Foreskin fibroblast (primary cell): ENCODE measurements at places on chromosomes 12 and 14.

GRCh38 chr12:115294453-115295133 lies 610.6 kb upstream of the TBX3 start:
- DNase-seq = no peak

GRCh38 chr12:53807322-53807860 lies 55.6 kb upstream of the CISTR start:
- no peak for DNase-seq

DNA sequence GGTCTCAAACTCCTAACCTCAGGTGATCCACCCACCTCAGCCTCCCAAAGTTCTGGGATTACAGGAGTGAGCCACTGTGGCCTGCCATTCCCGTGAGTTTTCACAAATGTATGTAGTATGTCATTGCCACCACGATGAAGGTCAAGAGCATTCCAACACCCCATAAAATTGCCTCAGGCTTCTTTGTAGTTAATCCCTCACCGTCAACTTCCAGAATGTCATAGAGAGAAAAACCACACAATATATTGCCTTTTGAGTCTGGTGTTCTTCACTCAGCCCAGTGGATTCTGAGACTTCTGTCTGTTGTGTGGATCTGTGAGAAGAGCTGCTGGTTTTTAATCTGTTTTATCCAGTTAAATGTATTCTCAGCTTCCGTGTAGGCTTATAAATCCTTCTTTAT lies 12.6 kb upstream of the CFAP251 start:
- no peak for DNase-seq

GRCh38 chr12:130157998-130158753 lies 4.1 kb upstream of the FZD10 start:
- no peak for DNase-seq

- DNase-seq = no peak
Observed at GRCh38 chr14:74654931-74655330, 42.9 kb upstream of the LTBP2 start.

DNA sequence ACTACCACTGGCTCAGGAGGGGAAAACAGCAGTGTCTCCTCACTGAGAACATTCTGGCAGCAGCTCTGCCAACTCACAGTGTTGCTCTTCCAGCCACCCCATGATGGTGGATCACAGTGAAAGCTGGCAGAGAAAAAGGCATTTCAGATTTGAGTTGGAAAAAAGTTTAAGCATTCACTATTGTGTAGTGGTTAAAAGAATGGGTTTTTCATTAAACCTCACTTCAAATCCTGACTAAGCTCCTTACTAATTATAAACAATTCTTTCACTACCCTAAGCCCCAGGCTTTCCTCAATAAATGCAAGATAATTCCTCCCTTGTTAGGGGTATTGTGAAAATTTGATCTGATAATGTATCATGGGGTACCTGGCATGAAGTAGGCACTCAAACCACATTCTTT lies 518.1 kb downstream of the SNAPC1 start:
- DNase-seq = no peak

- no peak for DNase-seq
Observed at GRCh38 chr14:25843481-25844470, 754.1 kb downstream of the NOVA1 start.

- no peak for DNase-seq
Observed at GRCh38 chr12:106984588-106985137, 2.3 kb downstream of the MTERF2 start.

GRCh38 chr12:1660304-1661187 lies 30.3 kb upstream of the ADIPOR2 start:
- peak; percentile 24 for DNase-seq

GRCh38 chr12:67877727-67878126 lies 111.5 kb upstream of the IFNG-AS1 start:
- no peak for DNase-seq

DNA sequence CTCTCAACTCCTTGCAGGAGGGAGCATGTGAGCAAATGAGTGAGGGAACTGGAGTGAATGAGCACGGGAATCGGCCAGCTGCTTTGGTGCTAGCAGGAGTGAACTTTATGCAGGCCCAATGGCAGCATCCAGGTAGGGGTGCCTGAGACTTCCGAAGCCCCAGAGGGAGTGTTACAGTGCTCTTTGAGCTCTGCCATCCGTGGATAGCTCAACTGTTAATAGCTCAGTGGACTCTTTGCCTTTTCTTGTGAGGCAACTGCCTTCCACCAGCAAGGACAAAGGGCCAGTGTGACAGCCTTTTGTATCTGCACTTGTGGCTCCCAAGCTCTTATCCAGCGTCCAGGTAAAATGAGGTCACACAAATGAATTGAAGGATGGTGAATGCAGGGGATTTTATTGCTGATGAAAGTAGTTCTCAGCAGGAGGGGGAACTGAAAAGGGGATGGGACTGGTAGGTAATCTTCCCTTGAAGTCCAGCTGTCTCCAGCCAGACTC lies 12.9 kb downstream of the CREBL2 start:
- DNase-seq = no peak

DNA sequence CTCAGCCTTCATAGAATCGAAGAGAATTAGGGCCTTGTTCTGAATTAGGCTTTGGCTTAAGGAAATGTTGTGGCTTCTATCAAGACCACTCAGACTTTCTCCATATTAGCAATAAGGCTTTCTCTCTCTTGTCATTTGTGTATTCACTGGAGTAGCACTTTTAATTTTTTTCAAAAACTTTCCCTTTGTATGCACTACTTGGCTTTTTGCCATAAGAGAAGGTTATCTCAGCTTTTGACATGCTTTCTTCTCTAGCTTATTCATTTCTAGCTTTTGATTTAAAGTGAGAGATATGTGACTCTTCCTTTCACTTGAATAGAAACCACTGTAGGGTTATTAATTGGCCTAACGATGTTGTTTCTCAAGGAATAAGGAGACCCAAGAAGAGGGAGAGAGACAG lies 244.2 kb downstream of the GPHN start:
- DNase-seq = no peak

DNA sequence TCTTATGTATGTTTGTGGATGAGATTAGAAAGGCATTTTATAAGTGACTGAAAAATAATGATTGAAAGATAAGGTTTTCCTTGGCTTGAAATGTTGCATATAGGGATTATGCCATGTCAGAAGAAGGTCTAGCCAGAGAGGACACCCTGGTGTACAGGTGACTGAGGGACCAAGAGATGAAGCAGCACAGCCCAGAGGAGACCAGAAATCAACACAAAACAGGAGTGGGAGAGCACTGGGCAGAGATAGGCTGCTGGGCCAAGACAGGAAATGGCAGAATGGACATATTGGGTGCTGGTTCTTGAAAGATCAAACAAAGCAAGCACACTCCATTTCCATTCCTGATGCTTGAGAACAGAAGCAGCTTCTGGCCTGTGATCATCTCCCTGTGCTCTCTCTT lies 24.4 kb upstream of the FRMD6 start:
- no peak for DNase-seq

DNA sequence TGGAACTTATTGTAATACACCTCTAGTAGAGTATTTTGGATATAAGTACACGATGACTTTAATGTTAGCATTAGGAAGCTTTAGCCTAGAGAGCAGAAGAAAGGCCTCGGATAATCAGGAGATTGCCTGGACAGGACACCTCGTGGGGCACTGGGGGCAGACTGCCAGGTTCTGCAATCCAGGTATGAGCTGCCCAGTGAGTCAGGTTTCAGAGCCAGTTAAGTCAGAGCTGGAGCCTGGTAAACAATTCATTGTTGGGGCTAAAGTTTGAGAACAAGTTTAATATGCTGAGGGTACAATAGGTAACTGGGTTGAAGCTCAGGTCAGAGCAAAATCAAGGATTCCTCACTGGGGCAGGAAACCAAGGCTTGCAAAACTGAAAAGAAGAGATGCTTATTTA lies 107.4 kb downstream of the RERGL start:
- no peak for DNase-seq

- no peak for DNase-seq
Observed at GRCh38 chr14:44989497-44990440, 27.8 kb downstream of the TOGARAM1 start.

DNA sequence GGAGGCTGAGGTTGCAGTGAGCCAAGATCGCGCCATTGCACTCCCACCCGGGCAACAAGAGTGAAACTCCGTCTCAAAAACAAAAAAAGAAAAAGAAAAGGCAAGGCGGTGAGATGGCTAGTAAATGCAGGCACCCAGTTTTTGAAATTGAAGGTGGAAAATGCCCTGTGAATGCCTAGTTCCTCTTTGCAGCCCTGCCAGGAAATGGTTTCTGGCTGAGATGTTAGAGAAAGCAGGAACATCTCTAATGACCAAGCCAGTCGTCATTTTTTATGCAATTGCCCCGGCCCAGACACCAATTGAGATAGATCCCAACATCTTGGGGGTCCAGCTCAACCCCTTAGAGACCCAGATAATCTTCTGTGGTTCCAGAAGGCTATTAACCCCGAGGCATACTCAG lies 17.0 kb downstream of the SLC8A3 start:
- DNase-seq = no peak

DNA sequence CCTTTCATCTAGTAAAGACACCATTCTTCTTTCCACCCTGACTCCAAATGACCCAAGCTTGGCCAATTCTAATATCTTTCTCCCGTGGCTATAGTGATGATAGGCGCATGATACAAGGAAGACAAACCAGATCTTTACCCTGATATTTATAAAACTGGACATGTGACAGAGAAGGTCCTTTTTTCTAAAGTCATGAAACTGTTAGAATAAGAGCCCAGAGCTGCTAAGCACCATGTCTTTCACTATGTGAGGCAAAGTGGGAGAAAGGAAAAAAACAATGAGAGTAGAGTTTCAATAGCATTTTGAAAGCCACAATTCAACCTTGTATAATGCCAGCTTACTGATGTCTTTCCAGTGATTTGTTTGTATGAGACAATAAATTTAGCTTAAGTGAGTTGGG lies 212.4 kb downstream of the RASSF9 start:
- no peak for DNase-seq

DNA sequence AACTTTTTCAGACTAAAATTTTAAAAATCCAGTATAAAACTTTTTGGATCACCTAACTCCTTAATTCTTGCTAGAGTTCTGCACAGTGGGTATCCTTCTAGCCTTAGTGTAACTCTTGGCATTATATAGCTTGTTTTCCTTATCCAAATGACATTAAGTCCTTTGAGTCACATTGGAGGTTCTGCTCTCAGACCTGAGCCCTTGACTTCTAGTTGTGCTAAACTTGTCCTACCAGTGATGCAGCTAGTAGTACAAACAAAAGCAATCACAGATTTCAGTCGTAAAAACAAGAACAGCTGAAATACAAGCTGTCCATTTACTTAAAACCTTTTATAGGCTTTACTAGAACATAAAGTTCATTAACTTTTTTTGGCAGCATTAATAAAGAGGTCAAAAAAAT lies 10.5 kb downstream of the ZBTB1 start:
- DNase-seq = no peak

DNA sequence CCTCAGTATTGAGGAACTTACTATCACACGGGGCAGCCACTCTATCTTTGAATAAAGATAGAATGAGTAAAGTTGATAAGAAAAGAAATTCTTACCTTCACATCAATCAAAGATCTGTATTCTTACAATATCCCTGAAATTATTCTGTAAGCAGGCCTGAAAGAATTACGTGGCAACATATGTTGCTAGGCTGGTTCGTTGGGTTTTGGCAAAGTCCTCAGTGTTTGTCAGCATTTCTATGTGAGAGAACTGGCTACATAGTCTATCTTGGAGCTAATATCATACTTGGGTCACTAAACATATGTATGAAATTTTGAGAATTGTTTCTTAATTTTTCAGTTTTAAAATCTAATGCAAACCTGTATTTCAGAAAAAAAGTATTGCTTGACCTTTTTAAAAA lies 412.2 kb upstream of the GARIN6 start:
- no peak for DNase-seq
